ENCODE measurements at places on chromosomes 12 and 14. TPM values are rescaled to one million over a fixed set of nuclear protein-coding genes. Genes with fewer than 3 reads are reported as not detected.

DNA sequence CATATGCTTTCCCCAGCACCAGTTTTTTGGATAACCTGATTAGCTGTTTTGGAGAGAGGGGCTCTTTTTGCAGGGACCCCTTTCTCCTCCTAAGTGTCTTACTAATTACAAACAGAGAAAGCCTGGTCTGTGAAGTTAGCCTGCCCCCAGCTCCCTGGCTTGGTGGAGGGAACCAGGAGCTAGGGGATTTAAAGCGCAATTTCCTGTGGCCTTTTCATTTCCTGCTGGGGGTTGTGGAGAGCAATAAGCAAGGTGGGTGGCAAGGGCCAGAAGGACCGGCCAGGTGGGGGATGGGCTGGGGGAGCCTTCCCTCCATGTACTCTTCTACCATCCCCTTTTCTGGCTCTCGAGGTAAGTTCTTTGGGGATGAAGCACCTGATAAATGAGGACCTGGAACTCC, 4.1 kb upstream of the CISTR start:
- DNase-seq, result no peak

DNA sequence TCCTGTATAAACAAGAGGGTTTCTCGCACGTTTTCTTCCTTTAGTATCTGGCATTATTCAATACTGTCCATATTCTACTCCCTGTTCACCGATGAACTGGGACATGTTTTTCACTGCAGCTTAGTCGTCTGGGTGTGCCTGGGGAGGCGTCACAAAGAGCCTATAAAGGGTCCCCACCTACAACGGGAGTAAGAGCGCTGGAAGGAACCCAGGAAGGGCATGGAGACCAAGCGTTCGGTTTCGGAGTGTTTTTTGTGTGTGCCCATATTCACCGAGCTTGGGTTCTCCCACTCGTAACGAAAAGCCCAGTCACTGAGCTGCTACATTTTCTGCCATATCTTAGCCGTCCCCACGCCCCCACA, 592 bp upstream of the USP15 start:
- no peak for DNase-seq

DNA sequence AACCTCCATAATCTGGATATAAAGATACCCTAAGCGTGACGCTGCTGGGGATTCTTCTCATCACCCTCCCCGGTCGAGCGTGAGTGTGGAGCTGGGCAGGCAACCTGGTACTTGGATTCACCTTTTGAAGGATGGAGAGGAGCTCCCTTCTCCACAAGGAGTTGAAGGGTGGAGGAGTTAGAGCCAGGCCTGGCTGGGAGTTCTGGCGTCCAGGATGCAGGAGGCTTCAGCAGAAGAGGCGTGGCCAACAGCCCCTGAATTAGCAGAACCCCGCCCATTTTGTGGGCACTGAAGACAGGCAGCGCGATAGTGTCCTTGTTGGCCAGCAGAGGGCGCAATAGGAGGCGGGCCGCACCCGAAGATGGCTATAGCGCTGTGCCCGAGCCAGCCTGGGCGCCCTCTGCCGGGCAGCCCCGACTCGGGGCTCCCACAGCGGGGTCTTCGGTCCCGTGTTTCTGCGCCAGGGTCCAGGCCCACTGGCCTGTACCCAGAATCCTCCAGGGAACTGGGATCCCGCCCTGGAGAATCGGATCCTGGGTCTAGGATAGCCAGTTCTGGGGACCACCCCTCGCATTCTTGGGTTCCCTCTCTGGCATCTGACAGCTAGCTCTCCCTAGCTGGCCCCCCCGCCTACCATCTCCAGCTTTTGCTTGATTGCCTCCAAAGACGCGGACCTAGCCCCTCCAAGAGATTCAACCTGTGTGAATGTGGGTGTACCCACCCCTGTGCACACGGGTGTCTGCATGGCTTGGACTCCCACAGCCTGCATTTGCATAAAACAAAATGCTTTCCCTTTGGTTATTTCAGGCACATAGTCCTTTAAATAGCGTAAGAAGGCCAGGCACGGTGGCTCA, 26.0 kb upstream of the SMUG1 start:
- peak; percentile 95 for DNase-seq

DNA sequence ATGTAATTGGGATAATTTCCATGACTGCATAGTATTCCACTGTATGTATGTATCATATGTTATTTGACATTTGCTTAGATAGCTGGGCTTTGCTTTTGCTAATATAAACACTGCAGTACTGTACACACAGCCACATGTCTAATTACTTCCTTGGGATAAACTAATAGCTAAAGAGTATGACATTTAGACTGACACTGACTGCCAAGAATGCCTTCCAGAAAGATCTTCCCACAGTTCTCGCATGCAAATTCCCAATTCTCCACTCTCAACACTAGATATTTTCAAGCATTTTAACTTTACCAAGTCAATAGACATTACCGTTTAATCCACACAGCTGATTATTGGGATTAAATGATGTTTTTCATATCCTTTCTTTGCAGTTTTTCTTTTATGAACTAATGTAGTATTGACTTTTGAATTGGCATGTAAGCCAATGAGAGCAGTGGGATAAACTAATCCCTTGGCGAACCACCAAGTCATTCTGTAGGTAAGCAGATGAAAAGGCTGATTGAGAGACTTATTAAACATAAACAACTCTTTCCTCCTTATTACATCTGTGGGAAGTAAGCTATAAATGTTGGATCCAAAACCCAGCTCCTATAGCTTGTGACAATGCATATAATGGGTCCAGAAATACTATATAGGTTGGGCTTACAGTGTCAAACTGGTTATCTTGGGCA, 55.5 kb downstream of the STON2 start:
- DNase-seq, result no peak

DNA sequence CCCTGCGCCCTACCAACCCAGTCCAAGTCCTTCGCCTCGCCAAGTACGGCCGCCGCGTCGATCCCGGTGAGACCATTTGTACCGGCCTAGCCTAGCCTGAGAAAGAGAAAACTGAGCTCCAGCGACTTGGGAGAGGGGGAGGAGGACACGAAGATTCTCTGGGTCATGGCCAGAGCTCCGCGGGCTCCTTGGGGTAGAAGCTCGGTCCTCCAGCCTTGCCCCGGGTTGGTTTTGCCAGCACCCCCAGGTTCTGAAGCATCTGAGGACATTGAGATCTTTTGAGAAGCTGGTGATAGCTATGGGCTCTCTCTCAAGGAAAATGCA, 7.3 kb downstream of the LHX5 start:
- no peak for DNase-seq

- DNase-seq, result peak; percentile 84
Observed at GRCh38 chr12:75658901-75659823, 147.8 kb upstream of the KRR1 start.

- DNase-seq, result no peak
Observed at GRCh38 chr14:49446801-49447200, 139.4 kb downstream of the RPS29 start.

DNA sequence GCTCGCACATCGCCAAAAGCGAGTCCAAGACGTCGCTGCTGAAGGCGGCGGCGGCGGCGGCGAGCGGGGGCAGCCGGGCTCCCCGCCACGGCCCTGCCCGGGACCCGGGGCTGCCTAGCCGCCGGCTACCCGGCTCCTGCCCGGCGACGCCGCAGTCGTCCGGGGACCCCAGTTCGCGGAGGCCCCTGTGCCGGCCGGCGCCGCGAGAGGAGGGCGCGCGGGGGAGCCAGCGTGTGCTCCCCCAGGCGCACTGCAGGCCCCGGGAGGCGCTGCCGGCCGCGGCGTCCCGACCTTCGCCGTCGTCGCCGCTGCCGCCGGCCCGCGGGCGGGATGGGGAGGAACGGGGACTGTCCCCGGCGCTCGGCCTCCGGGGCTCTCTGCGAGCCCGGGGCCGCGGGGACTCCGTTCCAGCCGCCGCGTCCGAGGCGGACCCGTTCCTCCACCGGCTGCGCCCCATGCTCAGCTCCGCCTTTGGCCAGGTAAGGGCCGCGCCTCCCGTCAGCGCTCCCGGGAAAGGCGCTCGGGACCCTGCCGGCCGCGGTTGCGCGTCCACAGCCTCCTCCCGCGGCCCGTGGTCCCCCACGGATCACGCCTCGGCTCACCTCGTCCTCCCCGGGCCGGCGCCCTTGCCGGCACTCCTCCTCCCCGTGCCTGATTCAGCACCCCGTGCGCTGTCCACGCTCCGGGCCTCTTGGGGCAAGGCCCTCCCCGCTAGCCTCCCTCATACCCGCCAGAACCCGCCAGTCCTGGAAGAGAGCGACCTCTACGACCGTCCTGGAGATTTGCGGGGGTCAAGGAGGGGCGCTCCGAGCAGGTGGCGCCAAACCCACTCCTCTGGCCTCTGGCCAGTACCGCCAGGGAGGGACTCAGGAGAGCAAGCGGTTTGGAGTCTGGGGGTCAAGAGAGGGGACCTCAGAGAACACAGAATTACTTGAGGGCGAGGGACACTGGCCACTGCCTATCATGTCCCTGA, 721 bp downstream of the CABP1 start:
- peak; percentile 71 for DNase-seq

- no peak for DNase-seq
Observed at GRCh38 chr14:89352976-89353765, 63.9 kb downstream of the FOXN3 start.

- DNase-seq, result no peak
Observed at GRCh38 chr14:102736956-102737355, 40.3 kb upstream of the TRAF3 start.

- peak; percentile 85 for DNase-seq
Observed at GRCh38 chr12:111570084-111570961, 28.8 kb downstream of the ATXN2 start.

DNA sequence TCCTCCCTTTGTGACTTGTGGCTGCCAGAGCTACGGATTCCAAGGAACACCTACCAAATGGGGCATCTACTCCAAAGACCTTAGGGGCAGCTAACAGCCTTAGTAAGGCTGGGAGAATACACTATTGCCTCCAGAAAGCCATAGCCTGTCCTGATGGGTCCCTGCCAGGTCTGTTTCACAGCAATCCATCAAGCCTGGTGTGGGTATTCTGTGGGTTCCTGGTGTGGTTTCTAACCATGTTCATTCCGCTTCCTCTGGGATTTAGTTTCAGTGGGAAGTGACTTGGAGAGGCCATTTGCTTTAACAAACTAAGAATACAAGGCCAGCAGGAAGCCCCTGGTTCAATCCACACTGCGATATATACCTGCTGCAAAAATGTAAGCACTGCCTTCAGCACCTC, 220.5 kb downstream of the FOXN3 start:
- no peak for DNase-seq

- DNase-seq, result peak; percentile 3
Observed at GRCh38 chr12:4663971-4664505, 15.1 kb downstream of the NDUFA9 start.

Gene INSM2
- not detected for total RNA-seq

- no peak for DNase-seq
Observed at GRCh38 chr12:99573980-99574379, 73.6 kb upstream of the GARIN6 start.

GRCh38 chr12:130266751-130267150, 70.9 kb upstream of the PIWIL1 start:
- no peak for DNase-seq

All from dermis blood vessel endothelial cell (primary cell).